MG63 (cell line): ENCODE measurements at places on chromosomes 2 and 18. TPM values are rescaled to one million over a fixed set of nuclear protein-coding genes. Genes with fewer than 3 reads are reported as not detected.

- no peak for DNase-seq
These were observed 57.0 kb downstream of the STEAP3 start for GRCh38 chr2:119280680-119281079.

DNA sequence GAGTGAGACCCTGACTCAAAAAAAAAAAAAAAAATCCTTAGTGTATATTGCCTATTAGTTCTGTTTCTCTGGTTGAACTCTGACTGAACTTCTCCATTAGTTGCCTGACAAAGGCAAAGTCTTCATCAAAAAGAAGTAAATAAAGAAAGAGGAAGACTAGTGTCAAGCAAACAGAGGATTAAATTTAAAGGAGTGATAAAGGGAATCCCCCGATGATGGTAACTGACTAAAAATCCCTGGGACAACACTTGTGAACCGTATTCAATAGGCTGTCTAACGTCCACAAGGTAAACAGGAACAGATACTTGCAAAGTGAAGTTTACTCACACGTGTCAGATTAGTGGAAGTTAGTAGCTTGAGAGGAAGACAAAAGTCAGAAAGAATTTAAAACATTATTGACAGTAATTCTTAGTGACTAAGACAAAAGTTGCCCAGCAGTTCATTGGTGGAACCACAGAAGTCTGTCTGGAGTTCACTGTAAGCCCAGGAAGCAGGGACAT is 26.2 kb upstream of the SPOPL start:
- no peak for DNase-seq

DNA sequence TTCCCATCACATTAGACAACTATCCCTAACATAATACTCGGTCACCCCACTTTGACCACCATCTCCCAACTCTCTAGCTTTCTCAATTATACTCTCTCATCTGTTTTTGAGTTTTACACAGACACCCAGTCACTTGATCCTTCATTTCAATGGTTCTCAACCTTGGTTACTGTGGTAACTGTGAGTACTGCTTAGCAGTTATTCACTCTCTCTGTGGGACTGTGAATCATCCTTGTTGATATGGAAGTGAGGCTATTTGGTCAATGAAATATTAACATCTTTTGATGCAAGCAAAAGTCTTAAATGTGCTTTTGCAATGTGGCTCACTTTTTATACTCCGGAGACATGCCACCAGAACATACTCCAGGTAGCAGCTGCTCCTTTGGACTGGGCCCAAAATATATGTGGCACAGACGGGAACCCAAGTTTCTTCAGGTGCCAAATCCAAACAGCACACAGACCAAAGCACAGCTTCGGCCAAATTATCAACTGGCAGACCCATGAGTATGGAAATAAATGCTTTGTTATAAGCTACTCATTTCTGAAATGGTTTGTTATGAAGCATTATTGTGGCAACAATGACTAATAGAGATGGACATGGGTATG is 75.0 kb upstream of the SLC25A52 start:
- DNase-seq, result no peak

DNA sequence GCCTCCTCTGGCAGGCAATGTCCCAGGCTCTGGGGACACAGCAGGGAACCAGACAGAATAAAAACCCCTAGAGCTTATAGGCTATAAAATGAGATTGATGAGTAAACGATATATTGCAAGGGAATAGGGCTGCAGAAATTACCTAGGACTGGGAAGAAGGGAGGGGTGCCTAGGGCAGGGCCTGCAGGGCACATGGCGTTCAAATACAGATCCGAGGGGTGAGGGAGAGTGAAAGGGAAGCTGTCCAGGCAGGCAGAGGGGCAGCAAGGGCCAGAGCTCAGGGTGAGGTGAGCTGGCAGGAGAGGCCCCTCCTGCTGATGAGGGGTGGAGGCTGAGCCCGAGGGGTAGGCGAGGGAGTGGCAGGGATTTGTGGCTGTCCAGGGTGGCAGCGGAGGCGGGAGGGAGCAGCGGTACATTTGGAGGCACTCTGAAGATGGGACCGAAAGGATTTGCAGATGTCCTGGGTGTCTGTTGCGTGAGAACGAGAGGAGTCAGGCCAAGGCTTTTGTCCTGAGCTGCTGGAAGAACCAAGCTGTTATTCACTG is 33.7 kb downstream of the KCNIP3 start:
- no peak for DNase-seq

MEP1B gene
- total RNA-seq, result 0.20 TPM in 1 of 2 replicates, not detected in the other

DOCK10 gene
- 3.4 and 10.1 TPM in 2 replicates for total RNA-seq
